ENCODE measurements at places on chromosomes 3 and 15.

DNA sequence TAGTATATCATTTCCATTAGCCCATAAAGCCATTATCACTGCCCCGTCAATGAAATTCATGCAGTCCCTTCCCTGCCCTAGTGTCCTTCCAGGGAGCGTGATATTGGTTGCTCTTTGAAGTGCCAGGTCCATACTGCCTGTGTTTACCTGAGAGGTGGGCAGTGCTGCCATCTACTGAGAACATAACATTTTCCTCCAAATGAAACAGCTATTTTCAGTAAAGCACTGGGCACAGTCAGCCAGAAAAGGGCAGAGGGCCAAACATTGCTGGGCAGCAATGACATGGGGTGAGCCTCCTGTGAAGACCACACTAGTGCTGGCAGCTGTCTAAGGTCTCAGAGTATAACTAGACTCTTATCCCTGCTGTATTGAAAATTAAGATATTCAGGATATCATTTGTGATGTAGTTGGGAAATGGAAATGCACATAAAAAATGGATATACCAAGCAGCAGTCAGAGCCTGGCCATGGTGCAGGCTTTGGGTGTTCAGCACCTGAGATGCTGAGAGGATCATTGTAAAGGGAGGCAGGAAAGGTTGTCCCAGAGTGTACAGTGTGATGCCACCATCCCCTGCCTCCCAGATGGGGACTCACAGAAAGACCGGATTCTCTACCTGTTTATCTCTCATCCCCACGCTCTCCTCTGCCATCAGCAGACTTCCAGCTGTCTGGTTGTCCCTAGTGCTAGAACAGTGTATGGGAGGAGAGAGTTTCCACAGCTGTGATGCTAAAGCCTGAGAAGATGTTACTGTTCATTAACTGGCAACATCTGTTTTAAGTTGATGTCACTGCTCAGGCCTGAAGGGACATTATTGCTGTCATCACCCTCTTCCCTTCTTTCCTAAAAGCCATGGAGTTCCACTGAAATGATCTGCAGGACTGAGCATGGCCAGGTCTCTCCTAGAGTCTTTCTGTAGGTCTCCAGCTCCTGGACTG is 108.8 kb downstream of the ARNT2 start:
- DNase-seq, result no peak

- no peak for DNase-seq
These were observed 9.0 kb upstream of the KIF23 start for GRCh38 chr15:69405110-69405509.

- no peak for DNase-seq
These were observed 83.0 kb downstream of the AKAP13 start for GRCh38 chr15:85463276-85463892.

GRCh38 chr3:148066802-148067201 is 630.9 kb upstream of the AGTR1 start:
- no peak for DNase-seq

DNA sequence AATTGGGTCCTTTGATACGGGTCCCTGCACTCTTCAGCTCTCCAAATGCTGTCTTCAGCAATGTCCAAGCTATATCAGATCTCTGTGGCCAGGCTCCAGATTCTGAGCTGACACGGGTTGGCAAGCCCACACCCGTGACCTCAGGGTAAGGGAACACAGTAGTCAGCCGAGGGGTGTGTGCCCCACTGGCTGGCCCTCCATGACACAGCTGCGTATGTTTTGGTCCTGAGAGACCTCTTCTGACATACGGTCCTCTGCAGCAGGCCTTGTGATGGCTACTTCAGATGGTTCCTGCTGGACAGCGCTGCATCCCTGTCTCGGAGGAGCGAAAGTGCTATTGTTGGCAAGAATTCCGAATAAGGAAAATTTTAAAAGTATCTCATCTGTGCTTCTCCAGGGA is 85.2 kb upstream of the ADAMTS17 start:
- DNase-seq, result no peak

DNA sequence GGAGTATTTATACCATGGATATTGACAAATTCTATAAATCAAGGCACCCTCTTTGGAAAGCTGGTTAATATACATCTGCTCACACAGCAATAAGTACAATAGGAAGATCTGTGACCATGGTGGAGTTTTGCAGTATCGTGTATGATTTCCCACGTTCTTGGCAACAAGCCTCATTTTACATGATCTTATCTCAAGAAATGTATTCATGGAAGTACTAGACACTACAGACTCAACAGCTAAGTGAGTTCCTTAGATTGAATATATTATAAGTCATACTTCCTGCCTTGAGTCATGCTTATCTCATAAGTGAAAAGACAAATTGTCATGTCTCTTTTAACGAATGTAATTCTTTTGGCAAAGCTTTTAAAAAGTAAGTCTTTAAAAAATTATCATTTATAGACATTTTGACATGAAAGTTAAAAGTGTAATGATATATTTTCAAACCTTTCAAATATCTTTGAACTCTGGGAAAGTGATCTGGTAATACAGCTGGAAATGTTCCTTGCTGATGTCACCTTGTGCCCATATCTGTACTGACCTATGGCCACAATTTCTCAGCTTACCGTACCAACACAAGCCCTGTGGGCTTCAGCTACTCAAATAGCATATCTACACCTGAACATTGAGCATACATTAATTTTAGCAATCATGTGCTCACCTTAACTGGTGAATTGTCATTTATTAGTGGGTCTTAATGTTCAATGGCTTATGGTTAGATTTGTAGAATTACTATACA is 130.3 kb upstream of the TMC3 start:
- no peak for DNase-seq

GRCh38 chr3:134699141-134699711 is 48.4 kb upstream of the KY start:
- no peak for DNase-seq

GRCh38 chr3:193790086-193790990 is 197.3 kb downstream of the OPA1 start:
- no peak for DNase-seq

GRCh38 chr15:66261056-66261455 is 7.5 kb upstream of the MEGF11 start:
- DNase-seq, result no peak

DNA sequence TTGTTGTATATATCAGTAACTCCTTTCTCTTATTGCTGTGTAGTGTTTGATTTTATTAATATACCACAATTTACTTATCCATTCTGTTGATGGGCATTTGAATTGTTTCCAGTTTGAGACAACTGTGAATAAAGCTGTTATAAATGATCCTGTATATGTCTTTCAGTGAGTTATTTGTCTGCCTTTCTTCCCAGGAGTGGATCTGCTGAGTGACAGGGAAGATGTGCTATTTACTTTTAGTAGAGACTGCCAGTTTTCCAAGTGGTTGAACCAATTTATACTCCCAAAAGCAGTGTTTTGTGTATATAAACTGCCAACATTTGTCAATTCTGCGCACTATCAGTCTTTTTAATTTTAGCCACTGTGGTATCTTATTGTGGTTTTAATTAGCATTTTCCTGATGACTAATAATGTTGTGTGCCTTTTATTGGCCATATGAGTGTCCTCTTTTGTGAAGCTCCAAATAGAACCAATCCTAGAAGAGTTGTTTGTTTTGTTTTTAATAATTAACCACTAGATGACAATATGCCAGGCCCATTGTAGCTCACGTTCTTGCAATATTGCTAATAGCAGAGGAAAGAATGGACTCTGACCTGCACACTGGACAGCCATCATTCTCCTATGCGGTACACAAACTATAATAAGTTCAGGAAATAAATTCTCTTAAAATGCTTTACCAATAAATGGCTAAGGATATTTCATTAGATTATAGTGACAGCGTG is 25.3 kb downstream of the TRANK1 start:
- DNase-seq, result no peak

GRCh38 chr3:176740906-176741663 is 456.2 kb downstream of the TBL1XR1 start:
- no peak for DNase-seq

GRCh38 chr3:90080988-90081387 is 973.6 kb downstream of the EPHA3 start:
- DNase-seq, result no peak

DNA sequence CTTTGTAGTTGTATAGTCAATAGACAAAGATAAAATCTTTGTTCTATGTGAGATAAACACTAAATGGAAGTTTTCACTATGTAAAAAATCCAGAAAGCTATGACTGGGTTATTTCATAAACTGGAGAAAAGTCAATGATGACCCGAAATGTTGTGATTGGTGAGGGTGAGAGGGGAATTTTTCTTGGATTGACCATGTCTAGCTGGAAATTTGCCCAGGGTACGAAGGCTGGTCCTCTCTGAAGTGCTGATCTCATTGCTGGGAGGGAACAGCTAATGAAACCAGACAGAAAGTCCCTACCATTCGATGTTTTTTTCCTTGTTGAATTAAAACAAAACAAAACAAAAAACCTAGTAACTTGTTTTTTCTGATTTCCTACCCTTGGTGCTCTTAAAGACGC is 14.3 kb downstream of the TPRG1 start:
- DNase-seq, result no peak

GRCh38 chr15:49082960-49083359 is 36.7 kb upstream of the SECISBP2L start:
- no peak for DNase-seq

GRCh38 chr15:51044037-51044727 is 50.5 kb downstream of the TNFAIP8L3 start:
- no peak for DNase-seq

DNA sequence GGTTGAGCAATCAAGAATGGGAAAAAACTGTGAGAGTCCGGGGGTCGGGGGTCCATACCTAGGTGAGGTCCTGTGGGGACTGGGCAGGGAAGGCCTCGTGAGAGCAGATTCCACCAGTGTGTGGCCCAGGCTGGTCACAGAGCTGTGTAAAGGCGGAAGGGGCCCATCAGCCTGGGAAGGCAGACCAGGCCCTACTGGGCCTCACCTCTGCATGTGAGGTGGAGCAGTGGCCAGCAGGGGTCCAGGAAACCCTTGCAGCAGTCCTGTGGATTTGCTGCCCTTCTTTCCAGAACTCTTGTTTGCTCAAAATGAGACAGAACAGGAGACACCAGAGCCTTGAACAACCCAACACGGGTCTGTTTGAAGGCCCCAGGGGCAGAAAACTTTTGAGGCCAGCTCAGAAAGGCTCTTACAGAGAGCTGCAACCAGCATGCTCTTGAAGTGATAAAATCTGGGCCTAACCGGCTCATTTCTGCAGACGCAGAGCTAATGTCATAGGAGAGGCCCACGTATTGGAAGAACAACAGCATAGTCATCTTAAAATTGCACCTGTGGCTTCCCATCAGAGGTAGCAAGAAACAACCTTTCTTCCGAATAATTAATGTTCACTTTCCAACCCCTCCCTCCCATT is 30.3 kb upstream of the HHATL start:
- no peak for DNase-seq

GRCh38 chr15:100073982-100074381 is 267.8 kb downstream of the ADAMTS17 start:
- DNase-seq, result no peak

DNA sequence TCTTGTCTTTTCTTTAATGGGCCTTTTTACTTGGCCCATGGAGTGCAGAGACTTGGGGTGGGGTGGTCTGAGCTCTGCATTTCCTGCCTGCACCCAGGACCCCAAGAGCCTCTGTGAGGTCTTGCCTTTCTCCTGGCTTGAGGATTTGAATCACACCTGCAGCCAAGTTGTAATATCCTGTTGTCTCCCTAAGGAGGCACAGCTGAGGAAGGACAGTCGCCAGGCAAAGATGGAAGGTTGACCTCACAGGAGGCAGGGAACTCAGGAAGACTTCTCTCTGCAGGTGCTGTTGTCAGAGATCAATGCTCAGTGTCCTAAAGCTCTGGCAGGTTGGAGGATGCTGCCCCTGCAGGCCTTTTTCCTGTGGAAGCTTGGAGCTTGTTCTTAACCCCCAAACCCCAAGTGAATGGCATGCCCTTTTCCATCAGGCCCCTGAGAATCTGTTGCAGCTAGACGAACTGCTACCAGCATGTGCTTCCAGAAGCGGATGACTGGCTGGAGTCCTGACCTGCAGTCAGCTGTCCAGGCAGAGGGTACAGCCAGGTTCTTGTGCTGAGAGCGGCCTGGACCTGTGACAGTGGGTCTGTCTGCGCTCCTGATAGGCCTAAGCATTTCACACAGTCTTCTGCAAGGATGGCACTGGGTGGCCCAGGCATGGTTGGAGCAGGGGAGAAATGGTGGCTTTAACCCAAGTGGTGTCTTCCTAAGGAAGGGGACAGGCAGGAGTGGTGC is 120.0 kb downstream of the EEFSEC start:
- no peak for DNase-seq

GRCh38 chr3:132405188-132405587 is 12.1 kb upstream of the DNAJC13 start:
- DNase-seq, result no peak

GRCh38 chr15:62122249-62122648 is 42.8 kb downstream of the C2CD4B start:
- DNase-seq, result no peak

GRCh38 chr3:54349231-54349652 is 226.9 kb downstream of the CACNA2D3 start:
- no peak for DNase-seq

DNA sequence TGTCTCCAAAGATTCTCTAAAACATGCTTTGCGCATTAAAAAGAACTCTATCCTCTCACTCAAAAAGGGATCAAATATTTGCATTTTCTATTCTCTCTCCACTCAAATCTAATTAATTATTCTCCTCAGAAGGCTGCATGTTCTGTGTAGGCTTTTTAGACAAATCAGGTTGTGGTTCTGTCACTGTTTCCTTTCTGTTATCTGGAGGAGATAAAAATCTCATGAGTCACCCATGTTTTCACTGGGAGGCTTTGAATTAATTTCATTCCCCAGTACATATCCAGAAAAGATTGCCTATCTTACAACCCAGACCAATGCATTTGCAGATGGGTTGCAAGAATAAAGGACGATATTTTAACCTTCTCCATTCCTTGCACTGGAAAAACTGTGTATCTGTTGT is 446.5 kb downstream of the GRM7 start:
- no peak for DNase-seq

DNA sequence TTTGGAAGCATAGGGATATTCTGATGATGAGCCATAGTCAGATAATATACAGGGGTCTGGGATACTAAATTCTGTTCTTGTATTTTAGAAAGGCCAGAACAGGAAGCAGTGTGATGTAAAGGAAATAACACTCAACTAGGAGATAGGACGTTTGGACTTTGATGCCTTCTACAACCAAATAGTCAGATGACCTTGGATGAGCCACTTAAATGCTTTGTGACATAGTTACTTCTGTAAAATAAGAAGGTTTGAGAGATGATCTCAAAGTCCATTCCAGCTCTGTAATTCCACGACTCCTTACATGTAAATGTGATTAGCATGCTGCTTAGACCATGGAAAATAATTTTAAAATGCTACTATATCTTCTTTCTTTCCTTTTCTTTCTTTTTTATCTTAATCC is 29.5 kb upstream of the CCDC54 start:
- no peak for DNase-seq

- peak; percentile 98 for DNase-seq
These were observed at the start of gene RPL22L1 for GRCh38 chr3:170869645-170870593. Gene RPL22L1, minus strand, starts transcription at chr3:170870195. Its CDS starts 28 bp downstream, at chr3:170870167.

Measured in head of caudate nucleus (tissue), 42 donors.